Spleen (tissue), 13 donors: ENCODE measurements at places on chromosomes 13 and 19. TPM values are rescaled to one million over a fixed set of nuclear protein-coding genes. Genes with fewer than 3 reads are reported as not detected.

DNA sequence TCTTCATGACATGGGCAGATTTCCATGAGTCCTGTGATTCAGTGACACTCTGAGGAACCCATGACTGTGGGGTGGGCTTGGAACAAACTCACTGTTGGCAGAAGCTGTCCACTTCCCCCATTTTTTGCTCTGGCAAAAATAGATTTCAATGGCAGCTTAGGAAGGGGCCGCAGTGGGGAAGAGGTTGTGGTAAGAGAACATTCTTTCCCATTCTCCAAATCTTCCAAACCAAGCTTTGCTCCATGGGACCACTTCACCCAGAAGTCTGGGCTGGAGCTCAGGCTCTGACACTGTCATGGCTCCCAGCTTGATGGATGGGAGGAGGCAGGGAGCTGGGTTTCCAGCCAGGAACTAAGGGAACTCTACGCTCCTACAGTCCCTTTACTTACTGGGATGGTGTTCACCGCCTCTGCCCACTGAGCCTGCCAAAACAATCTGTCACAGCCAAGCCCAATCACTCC lies 24.9 kb upstream of the MEDAG start:
- no peak for DNase-seq

DNA sequence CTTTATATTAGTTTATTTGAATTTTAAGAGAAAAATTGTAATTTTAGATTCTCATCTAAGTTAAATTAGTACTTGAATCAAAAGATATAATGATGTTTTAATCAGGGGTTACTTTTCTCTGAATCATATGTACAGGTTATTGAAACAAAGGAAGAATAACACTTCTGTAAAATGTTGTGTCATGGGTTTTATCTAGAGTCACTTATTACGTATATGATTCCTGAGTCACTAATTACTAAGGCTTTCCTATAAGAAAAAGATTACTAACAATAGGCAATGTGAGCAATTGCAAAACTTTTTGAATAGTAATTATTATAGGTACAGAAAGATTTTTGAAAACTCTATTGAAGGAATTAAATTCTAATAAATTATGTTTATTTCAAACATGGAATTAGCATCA lies 99.2 kb upstream of the KLF5 start:
- no peak for DNase-seq

Gene ZNF560
- 0.04 TPM for polyA plus RNA-seq

Gene PTPRH
- polyA plus RNA-seq = 6.5 TPM

Gene ZNF528
- 8.3 TPM for polyA plus RNA-seq

Gene AXL
- 2.3 TPM for polyA plus RNA-seq

Gene SMIM44
- polyA plus RNA-seq = not detected

DNA sequence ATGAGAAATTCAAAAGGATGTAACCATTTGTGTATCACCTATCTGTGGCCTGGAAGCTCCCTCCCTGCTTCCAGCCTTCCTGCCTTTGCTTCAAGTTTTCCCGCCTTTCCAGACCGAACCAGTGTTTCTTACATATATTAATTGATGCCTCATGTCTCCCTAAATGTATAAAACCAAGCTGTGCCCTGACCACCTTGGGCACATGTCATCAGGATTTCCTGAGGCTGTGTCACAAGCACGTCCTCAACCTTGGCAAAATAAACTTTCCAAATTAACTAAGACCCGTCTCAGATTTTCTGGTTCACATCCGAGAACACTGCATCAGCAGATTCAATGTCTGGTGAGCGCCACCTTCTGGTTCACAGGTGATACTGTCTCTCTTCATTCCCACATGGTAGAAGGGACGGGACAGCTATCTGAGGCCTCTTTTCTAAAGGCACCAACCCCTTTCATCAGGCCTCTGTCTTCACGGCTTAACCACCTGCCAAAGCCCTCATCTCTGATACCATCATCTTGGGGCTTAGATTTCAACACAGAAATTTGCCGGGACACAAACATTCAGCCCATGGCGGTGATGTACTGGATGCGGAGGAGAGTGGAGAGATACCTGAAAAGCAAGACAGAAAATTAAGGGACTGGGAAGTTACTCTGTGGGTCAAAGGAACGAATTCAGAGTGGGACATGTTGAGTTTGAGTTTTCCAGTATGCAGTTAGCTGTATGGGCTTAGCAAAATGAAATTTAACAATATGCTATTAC lies 58.7 kb upstream of the PABPC3 start:
- no peak for DNase-seq

Gene POSTN
- 0.80 TPM for polyA plus RNA-seq

- no peak for DNase-seq
Observed at GRCh38 chr19:55641426-55642152, 787 bp downstream of the ZNF580 start.

Gene LGALS4
- polyA plus RNA-seq = 2.9 TPM

- DNase-seq = peak; percentile 85
Observed at GRCh38 chr19:13103581-13104359, 1.1 kb upstream of the LYL1 start.

DNA sequence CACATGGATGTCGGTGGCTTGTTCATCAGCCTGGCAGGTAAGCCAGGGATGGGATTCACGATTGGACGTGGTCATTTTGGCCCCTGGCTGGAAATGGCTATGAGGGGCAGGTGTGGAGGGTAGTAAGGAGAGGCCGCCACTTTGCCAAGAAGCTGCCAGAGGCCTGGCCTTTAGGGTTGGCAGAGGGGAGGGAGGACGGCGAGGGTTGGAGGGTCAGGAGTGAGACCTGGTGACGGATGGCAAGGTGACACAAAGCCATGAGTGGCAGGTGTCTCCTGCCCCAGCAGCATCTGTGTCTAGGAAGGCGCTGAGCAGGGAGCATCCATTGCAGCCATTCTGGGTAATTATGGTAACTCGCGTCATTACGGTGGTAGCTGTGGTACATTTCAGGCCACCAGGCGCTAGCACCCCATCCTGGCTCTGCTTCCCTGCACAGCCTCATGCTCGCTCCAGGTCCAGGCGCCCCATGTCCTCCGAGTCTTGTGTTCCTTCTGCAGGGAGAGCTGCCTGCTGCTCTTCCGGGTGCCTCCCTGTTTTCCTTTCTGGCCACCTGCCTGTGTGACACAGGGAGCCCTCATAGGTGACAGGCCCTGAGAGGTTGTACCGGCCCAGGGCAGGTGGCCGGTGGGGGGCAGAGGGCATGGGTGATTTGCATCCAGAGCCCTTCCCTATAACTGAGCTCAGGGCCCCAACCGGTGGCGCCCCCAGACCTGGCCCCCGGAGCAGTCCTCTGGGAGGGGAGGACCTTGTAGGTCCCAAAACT lies 4.2 kb downstream of the SSBP4 start:
- no peak for DNase-seq

- peak; percentile 84 for DNase-seq
Observed at GRCh38 chr19:38173291-38174041, 50.6 kb downstream of the DPF1 start.

DNA sequence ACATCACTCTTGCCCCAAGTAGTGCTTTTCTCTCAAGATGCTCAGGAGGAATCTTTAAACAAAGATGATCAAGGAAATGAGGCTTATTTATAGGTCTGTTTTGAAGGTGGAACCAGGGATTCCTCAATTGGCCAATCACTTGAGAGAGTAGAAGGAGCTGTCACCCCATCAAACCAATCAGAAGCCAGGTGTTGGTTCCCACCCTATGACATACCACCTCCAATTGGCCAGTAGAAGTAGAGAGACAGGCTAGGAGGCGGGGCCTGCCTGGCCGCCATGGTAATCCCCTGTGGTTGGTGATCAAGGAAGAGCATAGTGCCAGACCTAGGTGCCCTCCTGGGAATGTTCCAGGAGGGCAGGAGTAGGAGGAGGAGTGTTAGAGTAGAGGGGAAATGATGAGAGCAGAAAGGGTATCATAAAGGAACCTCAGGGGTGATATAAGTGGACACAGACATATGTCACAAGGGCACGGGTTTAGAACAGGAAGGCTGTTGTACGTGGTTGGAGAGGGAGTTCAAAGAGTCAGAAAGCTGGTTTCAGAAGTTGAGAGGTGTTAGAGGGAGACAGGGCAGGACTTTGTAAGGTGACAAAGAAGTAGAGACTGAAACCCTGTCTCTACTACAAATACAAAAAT lies 10.5 kb downstream of the PMIS2 start:
- no peak for DNase-seq
